Right lobe of liver (tissue), 6 donors: ENCODE measurements at places on chromosomes 3 and 15.

GRCh38 chr15:66580643-66581042 is 14.8 kb upstream of the LCTL start:
- DNase-seq: no peak

- DNase-seq: no peak
These were observed 639.7 kb upstream of the NR2F2 start for GRCh38 chr15:95690631-95691340.

DNA sequence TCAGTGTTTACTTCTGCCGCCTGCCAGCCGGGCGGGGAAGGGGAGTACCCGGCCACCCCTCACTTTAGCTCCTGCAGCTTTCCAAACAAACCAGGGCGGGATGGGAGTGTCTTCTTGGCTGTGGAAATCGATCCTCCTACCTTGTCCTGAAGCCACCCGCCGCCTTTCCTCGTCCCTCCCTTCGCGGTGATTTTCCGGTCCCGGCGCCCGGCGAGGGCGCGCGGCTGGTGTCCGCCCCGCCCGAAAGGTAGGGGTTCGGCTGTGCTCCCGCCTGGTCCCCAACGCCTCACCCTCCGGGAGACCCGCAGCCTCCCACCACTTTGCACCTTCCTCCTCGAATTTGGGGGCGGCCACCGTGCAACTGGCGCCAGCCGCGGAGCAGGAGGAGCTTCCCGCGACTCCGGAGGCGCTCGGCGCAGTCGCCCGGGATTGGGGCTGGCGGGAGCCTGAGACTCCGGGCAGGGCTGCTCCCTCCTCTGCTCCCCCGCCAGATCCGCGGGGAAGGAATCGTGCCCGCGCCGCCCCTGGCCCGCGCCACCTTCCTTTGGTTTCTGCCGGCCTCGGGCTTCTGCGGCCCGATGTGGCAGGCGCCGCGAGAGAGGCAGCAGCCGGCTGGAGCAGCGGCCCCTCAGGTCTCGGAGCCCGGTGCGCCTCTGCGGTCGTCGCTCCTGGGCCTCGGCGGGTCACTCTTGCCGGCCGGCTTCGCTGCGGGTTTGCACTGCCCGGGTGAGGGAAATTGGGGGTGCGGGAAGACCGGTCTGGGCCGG is 30.7 kb upstream of the ST3GAL6 start:
- DNase-seq: peak; percentile 87

GRCh38 chr3:11167590-11167989 is 13.3 kb downstream of the HRH1 start:
- no peak for DNase-seq

GRCh38 chr3:105791919-105792786 is 76.7 kb downstream of the CBLB start:
- DNase-seq: peak; percentile 54

GRCh38 chr3:133452641-133453319 is 52.9 kb downstream of the BFSP2 start:
- no peak for DNase-seq

DNA sequence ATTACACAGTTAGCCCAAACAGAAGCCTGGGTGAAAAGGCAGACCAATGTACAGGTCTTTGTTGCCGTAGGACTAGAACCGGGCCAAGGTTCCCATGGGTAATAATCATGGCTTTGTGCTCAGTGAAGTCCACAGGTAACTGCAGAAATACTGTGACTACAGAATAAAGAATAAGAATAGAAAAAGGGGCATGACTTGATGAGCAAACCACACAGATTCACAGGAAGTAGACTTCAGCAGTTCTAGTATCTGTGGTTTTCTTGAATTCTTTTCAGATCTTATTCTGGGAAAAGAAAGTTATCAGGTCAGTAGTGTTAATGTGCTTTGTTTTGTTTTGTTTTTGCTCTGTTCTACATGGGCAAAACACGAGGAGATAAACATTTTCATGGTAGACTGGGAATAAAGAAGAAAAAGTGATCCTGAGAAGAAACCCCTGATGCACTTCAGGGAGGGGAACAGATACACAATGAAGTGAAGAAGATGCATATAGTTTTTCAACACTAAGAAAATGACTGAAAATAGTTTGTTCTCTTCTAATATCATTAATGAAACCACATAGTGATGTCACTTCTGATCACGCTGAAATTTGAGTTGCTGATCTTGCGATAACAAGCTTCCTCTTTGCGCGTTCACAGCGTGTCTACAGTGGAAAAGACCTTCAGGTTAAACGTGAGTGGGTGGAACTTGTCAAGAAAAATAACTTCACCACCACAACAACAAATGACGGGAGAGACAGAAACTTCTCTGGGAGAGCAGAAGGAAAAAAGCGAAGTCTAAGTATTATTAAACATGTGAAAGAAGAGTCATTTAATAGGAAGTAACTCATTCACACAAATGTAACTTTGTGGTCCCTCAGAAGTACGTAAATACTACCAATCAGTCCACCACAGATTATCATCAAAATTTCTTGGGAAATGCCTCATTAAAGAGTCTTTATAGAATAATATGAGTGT is 315.8 kb upstream of the SATB1 start:
- no peak for DNase-seq

- DNase-seq: no peak
These were observed 25.8 kb downstream of the ST6GAL1 start for GRCh38 chr3:186955898-186956696.

DNA sequence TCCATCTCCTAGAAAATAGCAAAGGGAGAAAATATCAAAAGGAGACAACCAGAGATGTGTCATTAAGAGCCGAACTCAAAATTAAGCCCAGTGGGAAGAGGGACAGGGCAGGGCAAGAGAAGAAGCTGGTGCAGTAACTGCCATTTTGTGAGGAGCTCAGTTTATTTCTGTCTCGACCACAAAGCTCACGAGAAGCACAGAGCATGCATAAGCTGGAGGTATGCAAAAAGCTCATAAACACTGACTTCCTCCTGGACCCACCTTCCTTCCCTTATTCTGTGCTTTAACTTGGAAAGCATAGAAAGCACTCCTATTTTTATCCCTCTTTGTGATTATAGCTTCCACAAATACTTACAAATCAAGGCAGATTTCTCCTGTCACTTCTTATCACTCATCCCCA is 81.3 kb downstream of the DGKG start:
- no peak for DNase-seq

DNA sequence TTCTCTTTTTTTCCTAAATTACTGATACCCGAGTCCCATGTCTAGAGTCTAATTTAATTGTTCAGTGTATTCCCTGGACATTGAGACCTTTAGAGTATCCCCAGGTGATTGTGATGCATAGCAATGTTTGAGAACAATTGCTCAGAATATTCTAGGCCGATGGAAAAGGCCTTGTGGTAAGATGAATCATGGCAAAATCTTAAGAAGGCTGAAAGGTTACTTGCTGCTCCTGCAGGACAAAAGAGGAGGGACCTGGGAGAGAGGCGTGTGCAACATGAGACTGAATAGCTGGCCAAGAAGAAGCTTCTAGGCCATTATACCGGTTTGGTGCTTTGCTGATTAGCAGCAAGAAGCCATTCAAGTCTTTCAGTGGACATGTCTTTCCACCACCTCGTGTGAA is 256.6 kb downstream of the ROBO2 start:
- DNase-seq: no peak

DNA sequence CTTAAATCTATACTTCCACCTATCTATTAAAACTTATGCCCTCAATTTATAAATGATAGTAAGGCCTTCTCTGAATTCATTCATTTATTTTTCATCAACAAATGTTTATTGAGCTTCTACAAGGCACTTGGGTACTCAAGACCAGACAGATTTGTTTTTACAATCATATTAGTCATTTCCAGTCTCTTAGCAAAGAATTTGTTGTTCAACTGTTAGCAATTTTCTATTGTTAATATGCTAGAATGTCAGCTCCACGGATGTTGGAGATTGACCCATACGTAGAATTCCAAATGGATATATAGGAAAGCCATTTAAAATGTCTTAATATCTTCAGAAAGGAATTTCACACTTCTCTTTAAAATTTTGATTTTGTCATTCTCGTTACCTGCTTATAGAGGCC is 36.7 kb downstream of the ZBTB38 start:
- DNase-seq: no peak

DNA sequence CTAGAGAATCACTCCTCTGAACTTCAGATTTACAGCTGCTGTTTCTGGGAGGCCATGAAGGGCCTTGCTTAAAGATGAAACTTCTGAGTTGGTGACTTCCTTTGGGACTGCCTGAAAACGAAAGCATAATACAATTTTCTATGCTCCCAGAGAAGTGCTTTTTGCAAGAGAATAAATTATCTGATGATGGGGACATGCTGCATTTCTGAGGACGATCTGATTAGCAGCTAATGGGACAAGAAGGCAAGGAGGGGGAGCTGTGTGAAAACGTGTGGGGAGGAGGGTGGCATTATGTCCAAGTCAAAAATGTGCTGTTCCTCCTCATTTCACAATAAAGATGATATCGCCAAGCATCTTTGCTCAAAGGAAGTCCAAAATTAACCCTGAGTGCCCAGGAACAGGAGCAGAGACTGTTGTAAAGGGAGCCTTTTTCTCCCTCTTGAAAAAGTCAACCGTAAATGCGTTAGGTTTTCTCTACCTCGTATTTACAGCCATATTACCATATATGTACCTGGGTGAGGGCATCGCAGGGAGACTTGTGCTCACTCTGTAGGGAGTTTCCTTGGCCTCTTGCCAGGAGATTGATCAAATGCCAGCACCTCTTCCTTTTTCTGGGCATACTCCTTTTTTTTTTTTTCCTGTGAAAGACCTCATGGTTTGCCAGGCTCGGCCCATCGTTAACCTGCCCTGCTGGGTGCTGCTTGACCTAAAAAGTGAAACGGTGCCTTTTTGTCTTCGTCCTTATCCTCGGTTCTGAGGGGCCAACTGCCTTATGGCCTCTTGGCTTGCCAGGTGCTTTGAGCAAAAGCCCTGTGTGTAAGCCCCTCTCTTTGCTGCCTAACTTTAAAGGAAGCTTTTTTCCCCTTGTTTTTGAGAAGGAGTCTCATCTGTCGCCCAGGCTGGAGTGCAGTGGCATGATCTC is 11.5 kb downstream of the ITPR1 start:
- DNase-seq: no peak

GRCh38 chr3:42165211-42165610 is 74.1 kb downstream of the TRAK1 start:
- no peak for DNase-seq

DNA sequence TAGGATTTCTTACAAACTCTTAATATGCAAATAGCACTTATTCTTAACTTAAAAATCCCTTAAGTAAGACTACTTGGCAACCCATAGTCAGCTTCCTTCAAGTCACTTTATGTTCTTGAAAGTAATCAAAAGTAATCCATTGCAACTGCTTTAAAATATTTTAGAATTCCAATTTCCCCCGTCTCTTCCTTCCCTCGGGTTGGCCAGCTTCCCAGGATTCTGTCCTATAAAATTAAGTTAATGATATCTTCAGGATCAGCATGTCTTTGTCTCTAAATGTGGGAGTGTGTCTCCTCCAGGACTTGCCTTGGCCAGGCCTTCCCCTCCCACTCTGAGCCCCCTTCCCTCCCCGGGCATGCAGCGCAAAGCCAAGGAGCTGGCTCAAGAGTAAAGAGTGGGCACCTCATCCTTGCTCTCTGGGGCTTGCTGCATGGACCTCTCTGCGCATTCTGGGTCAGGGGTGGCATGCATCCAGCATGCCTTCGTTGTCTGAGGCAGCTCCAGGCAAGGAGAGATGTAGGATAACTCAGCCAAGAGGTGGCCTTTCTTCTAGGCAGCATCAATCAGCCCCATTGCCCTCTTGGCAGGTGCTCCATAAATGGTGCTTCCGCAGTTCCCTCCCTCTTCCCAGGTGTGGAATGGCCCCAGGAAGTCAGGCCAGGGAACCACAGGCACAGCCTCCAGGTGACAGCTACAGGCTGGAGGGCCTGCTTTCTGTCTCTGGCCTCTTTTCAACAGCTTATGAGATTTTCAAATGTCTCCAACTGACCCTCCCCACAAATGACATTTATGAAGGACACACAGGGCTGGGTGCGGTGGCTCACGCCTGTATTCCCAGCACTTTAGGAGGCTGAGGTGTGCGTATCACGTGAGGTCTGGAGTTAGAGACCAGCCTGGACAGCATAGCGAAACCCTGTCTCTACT is 108.7 kb upstream of the ALDH1A3 start:
- DNase-seq: no peak

DNA sequence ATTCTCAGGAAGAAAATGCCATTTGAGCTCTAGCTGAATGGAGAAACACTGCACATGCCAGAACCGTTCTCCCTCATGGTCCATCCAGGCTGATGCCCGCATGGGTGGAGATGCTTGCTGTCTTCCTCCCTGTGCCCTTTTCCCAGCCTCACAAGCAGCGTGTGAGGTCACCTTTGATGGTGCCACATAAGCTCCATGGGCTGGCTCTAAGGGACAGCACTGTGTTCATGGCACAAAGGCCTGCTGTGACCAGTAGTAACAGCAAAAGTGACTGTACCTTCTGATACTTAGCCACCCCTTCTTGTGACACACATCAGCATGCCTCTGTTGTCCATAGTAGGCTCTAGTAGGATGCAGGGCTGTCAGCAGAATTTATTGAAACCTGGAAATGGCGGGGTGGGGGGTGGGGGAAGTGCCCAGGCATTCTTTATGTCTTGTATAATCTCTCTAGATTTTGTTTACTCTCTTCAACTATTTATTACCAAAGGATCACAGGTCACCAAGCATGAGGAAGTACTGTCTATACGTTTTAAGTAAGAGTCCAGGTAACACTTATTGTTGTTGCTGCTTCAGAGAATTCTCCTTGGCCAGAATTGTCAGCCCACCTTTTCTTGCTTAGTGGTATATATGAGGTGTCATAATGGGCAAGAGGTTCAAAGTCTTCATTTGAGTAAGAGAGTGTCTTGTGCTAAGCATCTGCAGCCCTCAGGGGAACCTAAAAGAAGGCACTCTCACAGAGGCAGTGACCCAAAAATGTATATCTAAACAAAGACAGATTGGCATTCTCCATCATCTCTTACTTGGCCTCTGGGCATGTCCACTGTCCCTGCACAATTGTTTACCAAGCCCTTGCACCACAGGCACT is 56.5 kb downstream of the RAB7A start:
- DNase-seq: no peak

DNA sequence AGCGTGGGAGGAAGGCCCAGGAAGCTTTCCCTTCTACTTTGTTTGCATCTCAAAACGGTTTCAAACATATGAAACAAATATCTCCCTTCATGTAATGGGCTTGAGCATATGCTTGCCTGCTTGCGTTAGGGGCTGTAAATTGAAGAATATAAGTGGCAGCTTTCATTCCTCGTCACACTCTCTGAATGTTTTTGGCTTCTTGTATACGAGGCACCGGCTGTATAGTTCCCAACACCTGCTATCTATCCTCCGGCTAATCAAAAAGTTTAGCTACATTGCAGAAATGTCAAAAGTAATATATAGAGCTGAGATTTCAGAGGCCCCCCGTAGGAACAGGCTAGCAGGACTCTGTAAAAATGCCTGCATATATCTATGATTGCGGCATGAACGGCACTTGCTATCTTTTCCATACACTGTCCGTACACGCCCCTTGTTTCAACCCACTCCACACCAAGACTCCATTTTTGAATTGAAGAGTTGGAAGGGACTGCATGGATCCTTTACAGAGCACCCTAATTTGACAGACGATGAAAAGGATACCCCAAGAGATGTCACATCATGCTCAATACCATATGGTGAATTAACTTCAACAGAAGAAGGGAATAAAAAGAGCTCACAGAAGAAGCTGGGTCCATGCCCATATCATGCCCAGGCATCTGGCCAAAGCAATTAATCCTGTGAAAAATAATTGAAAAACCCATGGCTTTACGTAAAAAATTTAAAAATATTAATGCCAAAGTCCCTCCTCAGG is 2.5 kb downstream of the MASP1 start:
- DNase-seq: no peak
